Fibroblast of skin of scalp (primary cell): ENCODE measurements at places on chromosomes 2 and 18.
A peak's percentile ranks its signal among the peaks of the same experiment; 100 is the strongest.

GRCh38 chr2:197144183-197144582, 166.4 kb downstream of the ANKRD44 start:
- no peak for DNase-seq

DNA sequence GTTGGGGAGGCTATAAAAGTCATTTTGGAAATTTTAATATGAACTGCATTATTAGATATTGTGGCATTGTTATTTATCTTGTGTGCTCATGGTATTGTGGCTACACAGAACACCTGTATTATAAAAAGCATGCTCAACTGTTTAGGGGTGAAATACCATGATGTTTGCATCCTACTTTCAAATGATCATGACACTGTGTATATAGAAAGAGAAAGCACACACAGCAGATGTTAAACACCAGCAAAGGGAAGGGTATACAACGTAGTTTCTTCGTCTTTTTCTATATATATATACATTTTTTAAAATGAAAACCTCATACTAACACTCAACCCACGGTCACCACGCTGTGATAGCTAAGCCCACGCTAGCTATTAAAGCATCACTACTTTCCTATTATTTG, 27.1 kb downstream of the STARD7 start:
- no peak for DNase-seq

DNA sequence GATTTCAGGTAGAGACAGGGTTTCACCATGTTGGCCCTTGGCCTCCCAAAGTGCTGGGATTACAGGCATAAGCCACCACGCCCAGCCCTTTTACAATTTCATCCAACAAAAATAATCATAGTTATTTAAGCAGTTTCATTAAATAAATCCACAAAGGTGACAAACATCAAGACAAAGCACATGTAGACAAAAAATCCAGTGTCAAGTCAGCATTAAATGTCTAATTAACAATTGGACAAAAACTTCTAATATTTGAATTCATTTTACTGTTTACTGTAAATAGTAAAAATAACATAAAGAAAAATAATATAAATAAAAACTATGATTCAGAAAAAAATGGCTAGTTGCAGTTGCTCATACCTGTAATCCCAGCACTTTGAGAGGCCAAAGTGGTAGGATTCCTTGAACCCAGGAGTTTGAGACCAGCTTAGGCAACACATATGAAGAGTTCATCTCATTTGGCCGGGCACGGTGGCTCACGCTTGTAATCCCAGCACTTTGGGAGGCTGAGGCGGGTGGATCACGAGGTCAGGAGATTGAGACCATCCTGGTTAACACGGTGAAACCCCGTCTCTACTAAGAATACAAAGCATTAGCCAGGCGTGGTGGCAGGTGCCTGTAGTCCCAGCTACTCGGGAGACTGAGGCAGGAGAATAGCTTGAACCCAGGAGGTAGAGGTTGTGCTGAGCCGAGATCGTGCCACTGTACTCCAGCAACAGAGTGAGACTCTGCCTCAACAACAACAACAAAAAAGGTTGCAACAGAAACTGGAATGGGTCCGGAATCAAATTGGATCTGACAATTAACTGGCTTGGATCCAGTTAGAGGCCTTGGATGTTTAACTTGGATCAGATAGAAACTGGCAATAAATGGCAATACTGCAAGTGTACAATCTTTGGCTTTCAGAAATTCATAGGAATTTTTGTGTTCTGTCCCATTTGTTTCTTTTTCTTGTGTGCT, 56.9 kb upstream of the MAT2A start:
- DNase-seq = no peak

GRCh38 chr18:45156946-45157345, 458.3 kb upstream of the SLC14A2 start:
- peak; percentile 46 for DNase-seq

DNA sequence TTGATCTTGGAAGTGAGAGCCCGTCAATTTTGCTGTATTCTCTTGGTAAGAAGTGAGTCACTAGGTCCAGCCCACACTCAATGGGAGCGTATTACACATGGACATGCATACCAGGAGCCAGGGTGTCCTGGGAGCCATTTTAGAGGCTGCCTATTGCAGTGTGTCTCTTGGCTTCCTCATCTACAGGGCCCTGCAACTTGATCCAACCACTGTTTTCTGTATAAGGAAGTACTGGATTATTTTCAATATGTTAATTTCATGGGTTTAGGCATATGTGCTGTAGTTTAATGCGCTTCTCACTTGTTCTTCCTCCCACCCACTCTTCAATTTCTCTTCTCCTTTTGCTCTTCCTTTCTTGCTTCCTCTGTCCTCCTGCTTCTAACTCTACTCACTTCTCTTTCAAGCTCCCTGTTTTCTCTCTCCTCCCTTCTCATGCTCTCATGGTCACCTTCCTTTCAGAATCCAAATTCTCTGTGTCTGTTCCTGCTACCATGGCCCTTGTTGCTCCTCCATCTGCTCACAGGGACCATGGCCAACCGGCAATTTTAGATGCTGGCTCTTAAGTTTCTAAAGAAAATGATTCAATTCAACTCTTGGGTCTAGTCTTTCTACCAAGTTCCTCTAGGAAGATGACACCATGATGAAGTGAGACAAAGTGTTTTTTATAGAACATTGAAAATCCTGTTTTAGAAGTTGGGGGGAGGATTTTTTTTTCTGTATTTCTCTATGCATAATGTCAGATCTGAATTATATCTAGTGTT, 152.0 kb upstream of the ZEB2 start:
- no peak for DNase-seq

GRCh38 chr2:43210467-43211303, 15.7 kb downstream of the ZFP36L2 start:
- DNase-seq = peak; percentile 93

DNA sequence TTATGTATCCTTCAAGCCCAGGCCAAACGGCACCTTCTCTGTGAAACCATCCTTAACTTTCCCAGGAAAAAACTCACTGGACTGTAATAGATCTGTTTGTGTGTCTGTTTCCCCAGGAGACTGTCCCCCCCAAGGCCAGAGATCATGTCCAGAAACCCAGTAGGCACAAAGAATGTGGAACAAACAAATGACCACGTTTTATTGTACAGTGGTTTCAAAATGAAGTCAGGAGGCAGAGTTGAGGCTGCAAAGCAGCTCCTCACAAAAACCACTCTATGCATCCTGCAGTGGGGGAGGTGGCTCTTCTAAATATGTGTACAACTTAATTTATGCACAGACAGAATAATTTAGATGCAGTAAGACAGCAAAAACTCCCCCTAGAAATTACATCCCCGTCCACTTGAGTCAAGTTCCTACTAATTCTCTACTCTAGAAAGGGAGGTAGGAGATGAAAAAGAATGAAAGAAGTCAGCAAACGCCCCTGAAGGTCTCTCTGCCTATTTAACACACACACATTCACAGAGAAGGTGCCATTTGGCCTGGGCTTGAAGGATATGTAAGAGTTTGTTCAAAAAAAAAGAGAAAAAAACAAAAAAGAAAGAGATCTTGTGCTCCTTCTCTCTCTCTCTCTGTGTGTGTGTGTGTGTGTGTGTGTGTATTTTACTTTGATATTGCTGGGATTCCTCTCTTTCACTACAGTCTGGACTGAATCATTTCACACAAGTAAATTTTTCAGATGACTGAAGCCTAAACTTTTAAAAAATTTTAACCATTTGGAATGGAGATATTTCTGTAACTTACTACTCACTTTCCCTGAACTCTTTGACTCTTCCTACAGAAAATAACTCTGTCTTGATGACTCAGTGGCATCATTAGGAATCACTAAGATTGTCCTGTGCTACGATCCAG, 19.5 kb downstream of the BCL2 start:
- peak; percentile 73 for DNase-seq

DNA sequence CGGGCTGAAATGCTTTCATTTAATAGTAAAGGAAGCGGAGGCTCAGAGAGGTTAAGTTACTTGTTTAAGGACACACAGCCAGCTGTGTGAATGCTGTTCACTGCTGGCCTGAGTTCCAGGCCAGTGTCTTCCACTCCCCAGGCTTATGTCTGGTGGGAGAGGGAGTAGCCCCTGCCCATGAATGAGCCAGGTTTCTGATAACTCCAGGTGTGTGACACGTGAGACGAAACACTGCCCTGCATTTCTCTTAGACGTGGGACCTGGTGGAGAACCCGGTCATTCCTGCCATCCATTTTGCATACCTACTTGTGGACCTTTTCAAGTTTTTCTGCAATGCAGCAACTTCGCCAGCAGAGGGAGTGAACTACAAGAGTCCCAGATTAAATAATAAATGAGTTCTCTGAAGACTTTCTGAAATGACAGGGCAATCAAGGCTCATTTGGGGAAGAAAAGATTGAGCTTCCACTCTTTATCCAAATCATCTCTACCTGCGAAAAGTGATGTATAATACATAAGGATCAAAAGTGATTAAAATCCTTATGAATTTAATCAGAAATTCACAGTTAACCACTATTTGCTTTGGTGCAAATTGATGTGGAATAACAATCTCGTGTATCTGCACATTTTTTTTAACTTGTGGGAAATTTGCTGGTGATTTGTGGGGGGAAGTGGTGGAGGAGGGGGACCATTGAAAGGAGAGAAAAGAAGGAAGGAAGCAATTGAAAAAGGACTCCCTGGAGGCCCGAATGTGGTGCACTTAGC, 79.4 kb upstream of the ASB18 start:
- peak; percentile 78 for DNase-seq

- no peak for DNase-seq
These were observed 6.8 kb downstream of the NPHP1 start for GRCh38 chr2:110198016-110198415.

GRCh38 chr18:5285326-5285725, 10.2 kb downstream of the ZBTB14 start:
- DNase-seq = no peak

GRCh38 chr2:174833737-174834136, 69.5 kb upstream of the CHRNA1 start:
- no peak for DNase-seq

DNA sequence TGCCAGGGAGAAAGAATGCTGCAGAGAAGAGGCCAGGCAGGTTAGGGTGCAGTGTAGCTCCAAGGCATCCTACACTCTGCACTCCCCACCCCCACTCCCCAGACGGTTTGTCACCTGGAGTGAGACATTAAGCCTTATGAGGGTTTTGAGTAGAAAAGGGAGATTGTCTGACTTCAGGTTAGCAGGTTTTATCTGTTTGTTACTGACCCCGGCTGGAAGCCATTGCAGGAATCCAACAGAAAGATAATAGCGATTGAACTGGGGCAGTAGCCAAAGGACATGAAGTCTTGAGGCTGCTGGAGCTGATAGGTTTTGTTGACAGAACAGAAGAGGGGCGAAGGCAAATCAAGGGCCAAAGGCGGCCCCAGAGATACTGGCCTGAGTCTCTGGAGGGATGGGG, 36.0 kb upstream of the OR6B3 start:
- DNase-seq = no peak

- no peak for DNase-seq
These were observed 31.8 kb upstream of the IMP4 start for GRCh38 chr2:130310881-130311280.

DNA sequence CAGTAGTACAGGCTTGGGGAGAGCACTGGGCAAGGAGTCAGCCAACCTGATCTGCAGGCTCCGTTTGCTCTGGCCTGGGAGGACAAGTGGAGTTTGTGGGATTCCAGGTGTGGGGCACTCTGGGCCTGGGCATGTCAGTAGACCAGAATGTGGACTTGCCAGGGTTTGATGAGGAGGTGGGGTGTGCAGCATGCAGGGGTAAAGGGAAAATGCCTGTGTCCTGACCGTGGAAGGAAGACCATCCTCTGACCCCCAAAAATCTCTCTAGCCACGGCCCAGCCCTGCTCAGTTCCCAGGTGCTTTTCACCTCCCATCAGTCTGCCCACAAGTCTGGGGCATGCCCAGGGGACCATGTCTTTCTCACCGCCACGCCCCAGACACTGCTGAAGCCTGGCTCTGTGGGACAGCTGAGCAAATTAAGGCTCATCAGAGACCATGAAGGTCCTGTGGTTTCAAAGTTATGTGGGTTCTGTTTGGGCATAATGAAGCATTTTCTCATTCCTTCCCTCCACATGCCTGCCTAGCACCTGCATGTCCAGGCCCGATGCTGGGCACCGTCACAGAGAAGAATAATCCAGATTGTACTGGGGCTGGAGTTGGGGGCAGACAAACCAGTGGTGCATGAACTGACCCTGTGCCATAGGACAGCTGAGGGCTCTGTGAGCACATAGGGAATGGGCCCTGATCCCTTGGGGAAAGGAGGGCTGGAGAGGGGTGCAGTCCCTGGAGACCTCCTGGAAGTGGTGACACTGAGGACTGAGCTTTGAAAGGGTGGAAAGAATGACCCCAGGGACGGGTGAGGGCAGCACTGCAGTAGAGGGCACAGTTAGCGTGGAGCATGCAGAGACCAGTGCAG, 6.5 kb upstream of the KCNF1 start:
- no peak for DNase-seq

- no peak for DNase-seq
These were observed 751.3 kb downstream of the SOCS6 start for GRCh38 chr18:71040161-71040560.

DNA sequence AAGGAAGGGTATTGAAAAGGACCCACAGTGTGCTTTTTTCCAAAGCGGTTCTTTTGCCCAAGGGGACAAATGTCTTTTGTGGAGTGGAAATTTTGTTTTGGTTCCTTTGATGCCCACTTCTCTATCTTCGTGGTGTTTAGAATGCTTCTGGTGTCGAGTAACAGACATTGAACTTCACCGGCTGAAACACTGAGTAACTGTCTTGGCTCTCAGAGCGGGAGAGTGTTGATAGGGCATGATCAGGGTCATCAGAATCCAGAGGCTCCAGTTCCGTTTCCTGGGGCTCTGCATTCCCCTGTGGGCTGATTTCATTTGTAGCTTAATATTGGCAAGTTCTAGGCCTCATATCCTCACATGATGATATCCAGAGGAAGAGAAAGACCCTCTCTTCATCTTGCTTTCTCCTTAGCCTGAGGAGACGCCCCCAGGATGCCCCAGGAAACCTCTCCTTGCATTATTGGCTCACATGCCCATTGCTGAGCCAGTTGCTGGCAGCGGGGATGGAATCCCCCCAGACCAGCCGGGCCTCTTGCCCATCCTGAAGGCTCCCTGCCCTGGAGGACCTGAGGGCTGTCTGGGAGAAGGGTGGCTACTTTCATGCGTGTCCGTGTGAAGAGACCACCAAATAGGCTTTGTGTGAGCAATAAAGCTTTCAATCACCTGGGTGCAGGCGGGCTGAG, 27.9 kb upstream of the AGFG1 start:
- no peak for DNase-seq

DNA sequence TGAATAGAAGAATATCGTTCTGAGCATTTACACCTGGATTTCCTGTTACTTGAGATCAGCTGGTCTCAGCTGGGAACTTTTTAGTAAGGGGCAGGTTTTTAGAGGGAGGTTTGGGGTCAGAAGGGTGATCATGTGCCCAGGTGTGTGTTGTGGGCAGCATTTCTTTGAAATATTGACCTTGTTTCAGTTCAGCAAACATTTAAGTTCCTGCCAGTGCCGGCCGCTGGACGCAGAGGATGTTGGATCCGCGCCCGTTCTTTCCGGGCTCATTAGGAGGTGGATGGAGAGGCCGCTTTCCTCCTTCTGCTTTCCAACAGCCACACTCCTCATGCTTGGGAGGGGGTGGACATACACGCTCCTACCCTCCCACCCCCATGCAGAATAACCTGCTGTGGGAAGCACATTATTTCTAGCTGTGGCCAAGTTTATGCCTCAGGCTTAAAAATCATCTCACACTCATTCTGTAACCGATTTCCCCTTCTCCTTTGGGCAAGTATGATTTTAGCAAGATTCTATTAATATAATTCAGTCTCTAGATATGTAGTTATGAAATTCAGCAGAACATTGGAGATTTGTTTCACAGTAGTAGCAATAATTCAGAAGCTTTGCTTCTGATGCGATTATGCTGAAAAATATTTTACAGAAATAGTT, 131.4 kb downstream of the ZNF236 start:
- DNase-seq = no peak
